ENCODE measurements at places on chromosomes 3 and 15.

- no peak for DNase-seq
These were observed 34.6 kb downstream of the CD200R1L start for GRCh38 chr3:112811917-112812660.

- no peak for DNase-seq
These were observed 8.0 kb downstream of the OR5K3 start for GRCh38 chr3:98398513-98398912.

- no peak for DNase-seq
These were observed 69.1 kb downstream of the TTC23 start for GRCh38 chr15:99180086-99180963.

DNA sequence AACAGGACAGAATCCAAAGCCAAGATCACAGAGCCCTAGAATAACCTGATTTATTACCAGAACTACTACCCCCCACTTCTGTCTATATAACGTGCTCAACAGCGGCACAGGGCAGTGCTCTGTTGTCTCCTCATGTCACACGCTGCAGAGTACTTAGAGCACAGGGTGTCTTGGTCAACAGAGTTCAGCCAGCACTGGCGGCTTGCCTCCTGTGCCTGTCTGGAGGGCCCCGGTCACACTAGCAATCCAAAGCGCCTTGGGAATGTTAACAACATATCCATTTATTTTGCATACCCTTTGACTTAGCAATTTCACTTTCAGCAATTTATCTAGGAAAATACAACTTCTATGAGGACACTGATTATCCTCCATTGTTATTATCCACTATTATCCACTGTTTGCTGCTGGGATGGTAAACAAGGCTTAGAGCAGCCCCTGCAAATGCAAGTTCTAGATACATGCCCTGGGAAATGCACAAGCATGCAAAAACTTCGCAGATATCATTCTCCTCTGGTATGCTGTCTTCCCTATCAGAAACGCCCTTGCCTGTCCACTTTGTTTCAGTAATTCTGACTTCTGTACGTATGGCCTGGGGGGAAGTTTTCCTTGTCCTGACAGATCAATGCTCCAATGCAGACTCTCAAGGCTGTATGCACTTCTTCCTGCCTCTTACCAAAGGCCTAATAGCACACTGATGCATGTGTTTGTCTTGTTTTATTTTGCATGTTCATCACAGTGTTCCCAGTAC is 86.2 kb upstream of the OCA2 start:
- DNase-seq: no peak

DNA sequence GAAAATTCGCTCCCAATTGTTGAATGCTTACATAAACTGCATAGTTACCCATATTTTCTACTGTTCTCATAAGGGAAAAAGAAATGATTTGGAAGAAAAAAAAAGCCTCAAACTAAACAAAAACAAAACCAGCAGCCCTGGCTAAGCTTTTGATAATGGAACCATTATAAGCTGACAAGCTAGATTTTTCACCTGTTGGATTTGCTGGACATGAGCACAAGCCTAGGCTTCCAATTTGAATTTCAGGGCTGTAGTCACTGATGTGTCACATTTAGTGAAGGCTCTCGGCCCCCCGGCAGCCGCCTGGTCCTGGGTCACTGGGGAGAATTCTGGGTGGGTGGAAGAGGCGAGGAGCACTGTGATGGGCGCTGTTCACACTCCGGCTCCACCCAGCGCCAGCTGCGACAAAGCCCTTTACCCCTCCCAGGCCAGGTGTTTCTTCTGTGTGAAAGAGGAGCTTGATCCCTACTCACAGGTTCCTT is 4.6 kb downstream of the FBXL22 start:
- DNase-seq: no peak

DNA sequence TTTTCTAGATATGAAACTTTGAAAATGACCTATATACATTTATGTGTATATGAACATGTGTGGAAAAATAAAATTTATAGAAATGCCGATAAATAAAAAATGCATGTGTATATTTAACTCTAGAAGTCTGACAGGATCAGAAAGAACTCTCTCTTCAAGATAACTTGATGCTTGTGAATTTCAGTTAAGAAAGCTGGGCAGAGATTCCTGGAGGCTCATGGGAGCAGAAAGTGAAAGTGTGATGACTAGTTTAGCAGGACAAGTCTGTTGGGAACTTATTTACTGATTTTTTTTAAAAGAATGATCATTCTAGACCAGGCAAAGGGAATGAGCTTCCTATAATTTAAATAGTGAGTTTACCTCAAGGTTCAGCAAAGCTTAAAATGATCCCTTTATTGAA is 81.5 kb upstream of the KCNAB1 start:
- no peak for DNase-seq

DNA sequence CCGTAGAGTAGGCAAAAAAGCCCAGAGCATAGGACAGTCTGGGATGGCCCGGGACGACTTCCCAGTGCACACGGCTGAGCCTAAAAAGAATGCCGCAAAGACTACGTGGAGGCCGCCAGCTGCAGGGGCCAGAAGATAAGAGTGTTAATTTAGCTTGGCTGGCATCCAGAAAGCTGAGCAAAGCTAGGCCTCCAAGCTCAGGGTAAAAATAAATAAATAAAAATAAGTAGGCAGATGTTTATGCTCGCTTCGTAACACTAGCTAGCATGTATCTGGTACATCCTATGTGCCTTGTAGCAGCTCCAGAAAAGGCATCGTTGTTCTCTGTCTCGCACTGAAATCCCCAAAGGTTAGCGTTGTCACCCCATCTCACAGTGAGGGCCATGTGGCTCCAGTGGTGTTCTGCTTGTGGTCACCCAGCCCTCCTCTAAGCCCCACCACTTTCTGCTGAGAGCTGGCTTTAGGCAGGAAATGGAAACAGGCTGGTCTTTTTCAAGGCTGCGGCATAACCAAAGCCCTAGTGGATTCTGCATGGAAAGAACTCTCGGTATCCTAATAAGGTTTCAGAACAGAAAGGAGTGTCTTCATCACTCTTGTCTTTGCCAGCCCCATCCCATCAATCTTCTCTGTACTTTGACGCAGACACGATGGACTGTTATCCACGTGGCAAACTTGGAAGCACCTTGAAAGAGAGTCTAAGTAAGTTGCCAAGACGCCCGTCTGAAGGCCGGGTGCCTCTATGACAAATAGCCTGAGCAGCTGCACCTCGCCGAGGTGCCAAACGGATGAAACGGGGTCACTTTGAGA is 58.1 kb upstream of the MEF2A start:
- no peak for DNase-seq

- no peak for DNase-seq
These were observed 104.8 kb downstream of the ETFA start for GRCh38 chr15:76206325-76206976.

- no peak for DNase-seq
These were observed 963.4 kb upstream of the CFAP20DC start for GRCh38 chr3:60013241-60013640.

- DNase-seq: no peak
These were observed 22.7 kb upstream of the ZNF639 start for GRCh38 chr3:179299999-179300613.

- DNase-seq: no peak
These were observed 30.9 kb downstream of the ITPR1 start for GRCh38 chr3:4523710-4524698.

DNA sequence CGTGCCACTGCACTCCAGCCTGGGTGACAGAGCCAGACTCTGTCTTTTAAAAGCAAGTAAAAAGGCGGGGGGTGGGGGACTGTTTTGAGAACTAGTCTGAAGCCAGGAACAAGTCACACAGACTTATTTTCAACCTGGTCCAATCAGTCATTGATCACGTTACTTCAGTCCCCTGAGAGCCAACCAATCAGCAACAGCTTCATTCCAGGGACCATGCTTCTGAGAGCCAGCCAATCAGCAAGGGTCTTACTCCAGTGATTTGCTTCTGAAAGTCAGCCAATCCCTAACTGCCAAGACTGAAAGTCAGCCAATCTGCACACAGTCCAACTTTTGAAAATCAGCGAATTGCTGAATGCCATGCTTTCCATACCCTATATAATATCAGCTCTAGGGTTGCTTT is 48.6 kb upstream of the C15orf39 start:
- no peak for DNase-seq

DNA sequence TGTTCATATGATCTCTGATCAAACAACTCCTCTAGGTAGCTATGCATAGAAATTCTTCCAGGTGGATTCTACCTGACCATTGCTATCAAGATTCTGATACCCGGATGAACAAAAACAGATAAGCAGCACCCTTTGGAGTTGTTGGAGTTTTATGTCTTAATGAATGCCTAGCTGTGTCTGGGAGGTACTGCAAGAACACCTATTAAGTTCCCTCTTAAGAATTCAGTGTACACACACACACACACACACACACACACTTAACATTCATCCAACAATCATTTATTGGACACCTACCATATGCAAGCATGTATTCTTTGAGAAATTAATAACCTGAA is 58.1 kb upstream of the FNDC3B start:
- no peak for DNase-seq

DNA sequence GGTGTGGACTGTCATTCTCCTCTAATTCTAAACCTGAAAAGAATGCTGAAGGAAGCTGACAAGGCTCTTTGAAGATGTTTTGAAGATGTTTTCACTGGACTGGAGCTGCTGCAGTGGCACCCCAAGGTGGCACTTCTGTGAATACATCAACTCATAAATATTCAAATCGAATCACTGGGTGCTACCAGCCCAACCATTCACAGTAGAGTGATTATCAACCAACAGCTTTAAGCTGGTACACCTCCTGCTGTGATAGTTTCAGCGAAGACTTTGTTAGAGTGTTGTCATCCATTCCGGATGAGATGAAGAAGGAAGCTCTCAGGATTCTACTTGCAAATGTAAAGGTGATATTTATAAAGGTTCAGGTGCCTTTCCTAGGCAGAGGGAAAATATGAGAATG is 106.6 kb downstream of the LSAMP start:
- DNase-seq: no peak

DNA sequence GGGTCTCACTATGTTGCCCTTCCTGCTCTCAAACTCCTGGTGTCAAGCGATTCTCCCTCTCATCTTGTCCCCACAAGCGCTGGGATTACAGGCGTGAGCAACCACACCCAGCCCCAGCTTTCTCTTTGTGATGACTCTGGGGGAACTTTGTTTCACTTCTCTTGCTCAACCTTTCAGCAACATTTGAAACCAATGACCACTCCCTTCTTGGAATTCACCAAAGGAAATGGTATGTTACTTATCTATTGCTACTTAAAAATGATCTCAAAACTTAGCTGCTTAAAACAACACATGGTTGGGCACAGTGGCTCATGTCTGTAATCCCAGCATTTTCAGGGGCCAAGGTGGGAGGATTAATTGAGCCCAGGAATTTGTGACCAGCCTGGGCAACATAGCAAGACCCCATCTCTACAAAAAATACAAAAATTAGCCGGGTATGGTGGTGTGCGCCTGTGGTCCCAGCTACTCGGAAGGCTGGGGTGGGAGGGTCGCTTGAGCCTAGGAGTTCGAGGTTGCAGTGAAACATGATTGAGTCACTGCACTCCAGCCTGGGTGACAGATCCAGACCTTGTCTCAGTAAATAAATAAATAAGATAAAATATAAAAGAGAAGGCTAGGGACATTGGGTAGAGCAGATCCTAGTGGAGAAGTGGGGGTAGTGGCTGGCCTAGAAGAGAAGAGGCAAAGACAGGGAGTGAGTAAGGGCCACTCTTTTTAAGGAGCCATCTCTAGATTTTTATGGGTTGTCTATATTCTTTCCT is 10.3 kb upstream of the COPG1 start:
- no peak for DNase-seq

DNA sequence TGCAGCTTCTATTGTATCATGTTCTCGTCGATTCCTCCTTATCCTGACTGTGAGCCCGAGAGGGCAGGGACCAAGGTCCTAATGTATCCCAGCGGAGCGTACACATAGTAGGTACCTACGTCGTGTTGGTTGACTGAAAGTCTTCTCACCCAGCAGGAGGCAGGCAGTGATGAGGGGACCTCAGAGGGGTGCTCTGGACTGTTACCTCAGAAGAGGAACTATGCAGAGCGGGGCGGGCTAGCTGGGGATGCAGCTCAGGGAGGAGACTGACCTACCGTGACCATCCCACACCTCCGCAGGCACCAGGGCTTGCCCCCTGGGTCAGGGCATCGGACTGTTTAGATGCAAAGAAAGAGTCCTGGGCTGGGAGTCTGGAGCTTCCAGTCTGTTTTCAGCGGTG is 11.4 kb downstream of the CHAC1 start:
- no peak for DNase-seq

- no peak for DNase-seq
These were observed 222.7 kb upstream of the PLSCR5 start for GRCh38 chr3:146827836-146828235.

DNA sequence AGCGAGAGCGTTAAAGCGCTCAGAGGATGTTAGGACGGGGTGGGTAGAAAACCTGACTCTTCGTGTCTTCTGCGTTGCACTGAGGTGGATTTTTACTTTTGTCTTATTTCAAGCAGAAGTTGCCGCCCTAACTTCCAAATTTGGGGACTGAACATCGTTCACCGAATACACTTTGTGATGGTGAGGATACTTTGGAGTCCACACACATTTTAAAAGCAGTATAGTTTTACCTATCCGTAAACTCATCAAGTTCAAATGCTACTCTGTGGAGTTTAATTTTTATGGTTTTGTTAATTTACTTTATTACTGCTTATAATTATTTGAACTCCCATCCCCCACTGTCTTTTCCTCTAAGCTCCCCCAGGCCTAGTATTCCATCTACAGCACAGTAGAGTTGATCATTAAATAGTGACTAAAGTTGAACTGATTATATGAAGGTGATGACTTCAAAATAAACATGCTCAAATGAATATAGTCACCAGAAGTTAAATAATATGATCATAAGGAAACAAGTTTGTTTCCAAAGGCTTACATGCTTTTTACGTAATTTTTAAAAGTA is 617 bp upstream of the EOGT start:
- DNase-seq: no peak

DNA sequence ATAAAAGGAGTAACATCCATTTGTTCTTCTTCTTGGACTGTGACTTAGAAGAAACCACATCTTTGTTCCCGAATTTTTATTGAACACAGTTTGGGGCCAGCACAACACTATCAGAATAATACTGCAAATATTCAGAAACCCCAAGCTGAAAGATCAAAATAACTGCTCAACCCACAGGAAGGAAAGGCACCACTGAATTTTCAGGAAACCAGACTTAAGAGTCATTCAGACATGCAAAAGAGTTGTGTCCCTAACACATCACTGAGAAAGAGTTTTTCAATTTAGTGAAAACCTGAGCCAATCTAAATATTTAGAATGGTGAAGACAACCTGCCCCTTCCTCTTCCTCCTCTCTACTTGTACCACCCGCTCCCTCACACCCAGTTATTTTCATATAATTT is 295.0 kb upstream of the RORA start:
- DNase-seq: no peak

GRCh38 chr15:101675015-101675414 is 22.8 kb upstream of the TM2D3 start:
- DNase-seq: no peak

- DNase-seq: no peak
These were observed 23.2 kb downstream of the SHC4 start for GRCh38 chr15:48940508-48940907.

All from iPS DF 6.9 (cell line).